Amniotic epithelial cell (primary cell): ENCODE measurements at places on chromosomes 2 and 18.
A peak's percentile ranks its signal among the peaks of the same experiment; 100 is the strongest.

DNA sequence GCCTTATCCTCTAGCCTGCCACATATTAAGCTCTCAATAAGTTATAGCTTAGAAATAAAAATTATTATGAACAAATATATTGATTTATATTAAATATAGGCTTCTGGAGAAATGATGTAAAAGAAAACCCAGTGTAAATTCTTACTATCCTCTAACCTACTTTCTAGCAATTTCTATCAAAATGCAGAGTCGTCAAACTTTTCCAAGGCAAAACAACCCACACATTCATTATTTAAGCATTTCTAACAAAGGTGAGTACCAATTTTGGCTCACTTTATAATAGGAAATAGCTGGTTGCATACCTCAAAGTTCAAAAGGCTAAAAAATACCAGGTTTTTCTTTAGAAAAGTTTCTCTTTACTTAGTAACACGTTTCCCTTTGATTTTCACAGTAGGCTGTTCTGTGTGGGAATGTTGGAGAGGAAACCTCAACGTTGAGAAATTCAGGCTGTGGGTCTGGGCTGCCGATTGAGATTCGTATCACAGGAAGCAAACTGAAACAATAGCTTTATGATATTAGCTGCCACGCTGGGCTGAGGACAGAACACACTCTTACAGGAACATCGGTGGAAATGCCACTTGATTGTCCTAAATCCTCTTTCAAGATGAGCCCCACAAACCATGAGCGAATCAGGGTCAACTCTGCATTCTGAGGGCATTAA is 53.0 kb downstream of the EPAS1 start:
- DNase-seq = no peak

DNA sequence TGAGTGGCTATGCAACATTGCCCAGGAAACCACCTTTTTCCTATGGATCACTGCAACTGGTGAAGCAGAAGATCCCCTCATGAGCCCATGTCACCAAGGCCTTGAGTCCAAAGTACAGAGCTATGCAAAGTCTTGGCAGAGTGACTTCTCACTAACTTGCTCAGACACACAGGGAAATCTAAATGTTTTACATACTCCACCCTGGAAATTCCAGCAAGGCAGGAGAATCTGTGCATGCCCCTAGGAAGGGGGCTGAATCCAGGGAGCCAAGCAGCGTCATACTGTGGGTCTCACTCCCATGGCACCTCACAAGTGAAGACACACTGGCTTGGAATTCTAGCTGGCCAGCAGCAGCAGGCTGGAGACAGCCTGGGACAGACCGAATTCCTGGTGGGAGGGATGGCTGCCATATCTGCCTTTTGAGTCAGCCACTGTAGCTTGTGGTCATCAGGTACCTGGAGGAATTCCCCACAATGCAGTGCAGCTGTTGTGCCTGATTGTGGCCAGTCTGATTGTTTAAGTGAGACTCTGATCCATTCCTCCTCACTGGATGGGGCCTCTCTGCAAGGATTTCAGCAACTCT is 1817.4 kb downstream of the SUCLG1 start:
- DNase-seq = peak; percentile 6

- no peak for DNase-seq
Measured at GRCh38 chr2:183606718-183607085, 482.5 kb downstream of the NUP35 start.

DNA sequence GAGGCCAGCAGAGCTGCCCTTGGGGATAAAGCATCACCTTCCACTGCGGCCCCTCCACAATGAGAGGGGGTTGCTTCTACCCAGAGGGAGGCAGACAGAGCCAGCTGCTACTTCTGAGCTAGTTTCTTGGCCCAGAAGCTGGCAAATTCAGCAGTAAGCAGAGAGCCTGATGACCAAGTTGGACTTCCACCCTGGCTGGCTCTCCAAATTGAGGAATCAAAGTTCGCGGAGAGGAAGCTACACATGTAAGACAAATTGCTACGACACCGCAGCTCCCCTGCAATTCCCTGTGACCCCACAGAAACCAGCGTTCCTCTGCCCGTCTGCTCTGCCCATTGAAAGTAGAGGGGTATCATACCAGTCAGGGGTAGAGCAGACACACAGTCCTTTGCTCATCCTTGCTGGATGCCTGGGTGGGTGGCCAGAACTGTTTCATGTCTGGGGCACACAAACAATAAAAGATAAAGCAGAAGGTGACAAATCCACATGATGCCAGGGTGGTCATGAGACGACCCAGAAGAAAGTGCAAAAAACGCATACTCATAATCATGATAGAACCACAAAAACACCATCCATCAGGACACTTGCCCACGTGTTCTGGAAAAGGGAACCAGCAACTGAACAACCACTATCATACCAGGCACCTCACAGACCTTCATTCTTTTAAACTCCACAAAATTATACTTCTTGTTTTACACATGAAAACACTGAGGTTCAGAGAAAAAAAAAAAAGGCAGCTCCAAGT is 5.4 kb downstream of the TFCP2L1 start:
- no peak for DNase-seq

DNA sequence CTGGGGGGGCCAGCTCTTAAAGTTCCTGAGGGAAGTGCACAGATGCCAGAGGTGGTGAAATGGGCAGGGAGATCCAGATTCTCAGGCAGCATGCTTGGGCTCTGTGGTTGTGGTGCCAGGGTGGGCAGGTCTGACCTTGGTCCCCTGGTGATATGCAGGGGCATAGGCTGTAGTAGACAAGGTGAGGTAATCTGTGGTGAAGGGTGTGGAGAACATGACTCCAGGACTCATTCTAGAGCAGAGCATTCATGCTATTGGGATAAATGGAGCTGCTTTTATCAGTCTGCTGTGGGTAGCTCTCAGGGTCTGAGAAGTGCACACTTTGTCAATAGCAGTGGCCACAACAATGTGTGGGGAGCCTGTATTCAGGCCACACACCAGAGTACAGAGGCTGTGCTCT is 16.9 kb downstream of the ACVR1C start:
- DNase-seq = no peak

GRCh38 chr2:153595939-153596338 is 117.4 kb upstream of the RPRM start:
- no peak for DNase-seq

GRCh38 chr2:219852626-219853025 is 225.2 kb downstream of the SLC4A3 start:
- DNase-seq = no peak

DNA sequence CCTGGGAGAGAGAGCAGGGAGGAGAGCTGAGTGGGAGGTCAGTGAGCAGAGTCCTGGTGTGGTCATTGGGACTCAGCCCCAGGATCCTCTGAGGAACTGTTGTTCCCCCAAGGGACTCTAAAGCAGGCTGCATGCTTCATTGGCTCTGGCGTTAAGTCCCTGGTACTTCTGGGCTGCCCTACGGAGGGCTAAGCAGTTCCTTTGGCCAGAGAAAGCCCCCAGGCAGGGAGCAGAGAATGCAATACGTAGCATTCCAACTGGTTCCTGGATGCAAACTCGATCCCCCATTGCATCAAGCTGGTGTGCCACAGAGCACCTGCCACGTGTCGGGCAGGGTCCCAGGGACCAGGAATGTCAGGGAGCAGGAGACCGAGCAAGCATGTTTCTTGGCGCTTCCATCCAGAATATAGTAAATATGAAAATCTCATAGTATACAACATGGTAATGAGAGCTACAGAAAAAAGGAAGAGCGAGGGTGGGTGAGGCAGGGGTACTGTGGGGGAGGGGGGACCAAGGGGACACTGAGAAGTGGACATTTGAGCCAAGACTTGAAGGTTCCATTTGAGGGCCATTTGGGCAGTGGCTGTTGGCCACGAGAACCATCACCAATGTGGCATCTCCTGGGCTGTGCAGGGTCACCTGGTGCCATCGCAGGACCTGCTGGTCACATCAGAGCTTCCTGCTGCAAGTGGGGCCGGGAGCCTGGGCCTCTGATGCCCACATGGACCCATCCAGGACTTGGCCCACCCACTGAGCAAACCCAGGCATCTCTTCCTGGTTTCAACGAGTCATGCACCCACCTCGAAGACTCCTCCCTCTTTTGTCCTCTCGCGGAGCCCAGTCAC is 160.4 kb downstream of the ASB1 start:
- DNase-seq = no peak

GRCh38 chr2:188474316-188474715 is 182.6 kb downstream of the GULP1 start:
- DNase-seq = no peak

DNA sequence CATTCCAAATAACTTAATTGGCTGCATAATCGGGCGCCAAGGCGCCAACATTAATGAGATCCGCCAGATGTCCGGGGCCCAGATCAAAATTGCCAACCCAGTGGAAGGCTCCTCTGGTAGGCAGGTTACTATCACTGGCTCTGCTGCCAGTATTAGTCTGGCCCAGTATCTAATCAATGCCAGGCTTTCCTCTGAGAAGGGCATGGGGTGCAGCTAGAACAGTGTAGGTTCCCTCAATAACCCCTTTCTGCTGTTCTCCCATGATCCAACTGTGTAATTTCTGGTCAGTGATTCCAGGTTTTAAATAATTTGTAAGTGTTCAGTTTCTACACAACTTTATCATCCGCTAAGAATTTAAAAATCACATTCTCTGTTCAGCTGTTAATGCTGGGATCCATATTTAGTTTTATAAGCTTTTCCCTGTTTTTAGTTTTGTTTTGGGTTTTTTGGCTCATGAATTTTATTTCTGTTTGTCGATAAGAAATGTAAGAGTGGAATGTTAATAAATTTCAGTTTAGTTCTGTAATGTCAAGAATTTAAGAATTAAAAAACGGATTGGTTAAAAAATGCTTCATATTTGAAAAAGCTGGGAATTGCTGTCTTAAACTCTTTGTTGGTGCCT is 1.4 kb downstream of the PCBP1 start:
- DNase-seq = no peak

DNA sequence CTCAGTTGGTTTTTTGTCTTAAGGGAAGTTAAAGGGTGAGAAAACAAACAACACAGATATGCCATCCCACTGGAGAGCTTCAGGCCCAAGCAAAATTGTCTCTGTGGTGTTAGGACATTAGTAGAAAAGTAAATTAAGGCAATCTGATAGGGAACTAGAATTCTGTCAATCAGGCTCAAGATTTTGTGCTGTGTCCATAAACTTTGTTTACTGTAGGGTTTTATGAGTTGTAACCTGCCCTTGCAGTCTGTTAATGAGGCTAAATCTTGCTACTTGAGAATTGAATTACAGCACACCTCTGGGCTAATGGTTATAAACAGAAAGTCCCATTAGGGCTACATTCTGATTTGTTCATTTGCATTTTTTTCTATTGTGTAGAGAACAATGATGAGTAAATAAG is 78.0 kb upstream of the OTX1 start:
- DNase-seq = no peak

- no peak for DNase-seq
Measured at GRCh38 chr2:239440511-239440959, 39.7 kb upstream of the HDAC4 start.
